ENCODE measurements at places on chromosomes 11 and 22. TPM values are rescaled to one million over a fixed set of nuclear protein-coding genes. Genes with fewer than 3 reads are reported as not detected.

Gene C11orf86
- total RNA-seq, result not detected

Gene RFPL1
- total RNA-seq, result not detected

Gene MRGPRE
- not detected for total RNA-seq

Gene CRYAB
- total RNA-seq, result 3,608 TPM

Gene RFPL3
- not detected for total RNA-seq

Data from right atrium auricular region (tissue), 2 donors.